ENCODE measurements at places on chromosomes 3 and 15.

GRCh38 chr3:66497985-66498671 is 2.7 kb downstream of the LRIG1 start:
- H3K4me3 ChIP-seq = peak overlapping the region; percentile 100
- H3K36me3 ChIP-seq = no peaks in the 10 kb centered on the region
- peaks cover 47% of the 10 kb centered on the region for H3K4me1 ChIP-seq
- H3K27me3 ChIP-seq = no peaks in the 10 kb centered on the region
- H3K27ac ChIP-seq = no peak overlapping the region

DNA sequence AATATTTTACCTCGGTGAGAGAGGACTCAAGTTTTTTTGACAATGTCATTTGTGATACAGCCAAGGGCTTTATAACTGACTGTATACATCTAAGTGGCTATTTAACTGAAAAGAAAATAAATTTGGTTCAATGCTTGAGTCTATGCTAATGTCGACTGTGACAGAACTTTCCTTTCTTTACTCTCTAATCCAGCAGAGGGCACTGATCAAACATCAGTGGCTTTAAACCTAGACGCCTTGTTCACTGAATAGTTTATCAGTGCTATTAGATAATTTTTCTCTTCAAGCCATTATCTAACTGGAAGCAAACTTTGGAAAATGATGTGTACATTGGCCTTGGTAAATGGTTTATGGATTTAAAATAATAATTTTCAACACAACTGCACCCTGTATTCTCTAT is 285.1 kb downstream of the CHL1 start:
- no peak overlapping the region for H3K27ac ChIP-seq
- H3K4me1 ChIP-seq = no peaks in the 10 kb centered on the region
- no peak overlapping the region for H3K4me3 ChIP-seq
- no peak for DNase-seq

DNA sequence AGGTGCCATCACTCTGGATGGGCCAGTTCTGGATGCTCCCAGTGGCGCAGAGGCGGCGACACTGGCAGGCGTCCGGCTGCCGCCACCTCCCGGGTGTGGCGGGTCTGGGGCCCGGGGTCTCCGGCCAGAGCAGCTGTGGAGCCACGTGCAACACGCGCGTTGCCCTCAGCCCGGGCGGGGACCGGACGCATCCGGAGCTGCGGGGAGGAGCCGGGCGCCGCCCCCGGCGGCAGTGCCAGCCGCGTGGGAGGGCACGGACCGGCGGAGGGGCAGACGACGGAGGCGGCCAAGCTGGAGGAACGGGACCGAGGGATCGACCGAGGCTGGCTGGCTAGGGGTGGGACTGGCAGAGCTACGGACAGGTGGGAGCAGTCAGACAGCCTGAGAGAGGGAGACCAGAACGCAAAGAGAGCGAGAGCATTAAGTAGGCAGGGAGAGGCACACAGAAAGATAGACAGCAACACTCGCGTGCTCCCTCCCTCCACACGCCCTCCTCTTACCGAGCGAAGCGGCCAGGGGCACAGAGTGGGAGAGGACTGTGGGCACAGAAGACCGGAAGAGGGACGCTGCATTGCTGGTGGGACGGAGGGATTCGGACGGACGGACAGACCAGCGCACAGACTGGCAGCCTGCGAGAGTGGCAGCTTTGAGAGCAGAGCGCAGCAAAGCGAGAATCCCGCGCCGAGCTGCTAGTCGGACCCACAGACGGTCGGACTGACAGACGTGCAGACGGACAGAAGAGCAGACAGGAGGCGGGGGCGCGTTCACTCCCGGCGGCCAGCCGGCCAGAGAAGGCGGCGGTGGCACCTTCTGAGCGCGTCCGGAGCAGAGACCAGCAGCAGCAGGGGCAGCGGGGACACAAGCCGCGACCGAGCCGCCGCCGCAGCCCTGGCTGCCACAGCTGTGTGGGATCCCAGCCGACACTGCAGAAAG is at the start of gene ARPP21:
Gene ARPP21 (plus strand): TSS at position 272 of the 933 bp plus-strand sequence. CDS start 42,227 bp downstream, outside the sequence.
- peaks cover 70% of the 10 kb centered on the region for H3K27me3 ChIP-seq
- peak; percentile 49 for DNase-seq
- H3K36me3 ChIP-seq = no peaks in the 10 kb centered on the region
- H3K4me1 ChIP-seq = peaks cover 4% of the 10 kb centered on the region

GRCh38 chr15:48313216-48313615 is 18.0 kb upstream of the DUT start:
- no peak for DNase-seq
- H3K4me3 ChIP-seq = no peak overlapping the region
- H3K27ac ChIP-seq = no peak overlapping the region

GRCh38 chr3:38151667-38152265 is 13.3 kb downstream of the MYD88 start:
- no peaks in the 10 kb centered on the region for H3K4me1 ChIP-seq
- H3K36me3 ChIP-seq = no peaks in the 10 kb centered on the region
- no peaks in the 10 kb centered on the region for H3K27me3 ChIP-seq
- H3K4me3 ChIP-seq = no peak overlapping the region

GRCh38 chr3:120841264-120841663 is 66.7 kb upstream of the STXBP5L start:
- peaks cover 11% of the 10 kb centered on the region for H3K4me1 ChIP-seq
- H3K4me3 ChIP-seq = no peak overlapping the region
- no peak overlapping the region for H3K27ac ChIP-seq
- no peak for DNase-seq
- no peaks in the 10 kb centered on the region for H3K27me3 ChIP-seq

DNA sequence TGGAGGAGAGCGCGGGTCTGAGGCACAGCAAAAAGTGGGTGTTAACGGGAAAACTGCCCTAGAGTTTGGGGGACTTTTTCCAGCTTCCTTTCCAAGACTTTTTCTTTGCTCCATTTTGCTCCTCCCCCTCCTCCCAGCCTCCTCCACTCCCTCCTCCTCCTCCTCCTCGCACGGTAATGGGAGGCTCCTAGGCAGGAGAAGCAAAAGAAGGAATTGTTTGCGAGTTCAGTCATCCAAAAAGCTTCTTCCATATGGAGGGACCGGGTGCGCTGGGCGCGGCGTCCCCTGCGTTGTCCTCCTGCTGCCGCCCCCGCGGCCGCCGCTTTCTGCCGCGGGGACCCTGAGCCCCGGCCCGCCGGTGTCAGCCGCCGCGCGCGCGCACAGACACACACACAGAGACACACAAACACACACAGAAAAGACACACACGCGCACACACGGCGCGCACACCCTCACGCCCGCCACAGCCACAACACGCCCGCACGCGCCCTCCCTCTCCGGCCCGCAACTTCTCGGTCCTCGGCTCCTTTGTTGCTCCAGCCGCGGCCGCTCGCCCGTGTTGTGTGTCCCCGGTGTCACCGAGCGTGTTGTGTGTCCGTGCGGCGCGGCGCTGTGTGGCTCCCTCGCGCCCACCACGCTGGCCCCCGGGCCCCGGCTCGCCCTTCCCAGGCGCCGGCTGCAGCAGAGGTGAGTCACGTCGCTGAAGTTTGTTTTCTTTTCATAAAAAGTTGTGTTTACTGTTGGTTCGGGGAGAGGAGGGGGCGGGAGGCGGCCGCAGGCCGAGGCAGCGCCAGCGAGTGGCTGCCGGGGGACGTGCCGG is at the start of gene BOC:
Gene BOC (plus strand): TSS at position 228 of the 820 bp plus-strand sequence. CDS start 38,246 bp downstream, outside the sequence.
- peaks cover 24% of the 10 kb centered on the region for H3K4me1 ChIP-seq
- H3K27ac ChIP-seq = peak within 1 kb of the TSS; percentile 92
- H3K36me3 ChIP-seq = peaks cover 21% of the 10 kb centered on the region
- peak; percentile 63 for DNase-seq

- H3K4me3 ChIP-seq = no peak overlapping the region
- no peaks in the 10 kb centered on the region for H3K27me3 ChIP-seq
- no peaks in the 10 kb centered on the region for H3K36me3 ChIP-seq
- H3K4me1 ChIP-seq = peaks cover 2% of the 10 kb centered on the region
- no peak for DNase-seq
These were observed 81.6 kb downstream of the PPCDC start for GRCh38 chr15:75104804-75105557.

GRCh38 chr3:155771126-155771525 is 26.3 kb upstream of the PLCH1 start:
- no peaks in the 10 kb centered on the region for H3K4me1 ChIP-seq
- no peaks in the 10 kb centered on the region for H3K27me3 ChIP-seq
- peaks cover 27% of the 10 kb centered on the region for H3K36me3 ChIP-seq
- H3K27ac ChIP-seq = no peak overlapping the region
- H3K4me3 ChIP-seq = no peak overlapping the region

GRCh38 chr15:68335251-68335650 is 57.7 kb downstream of the FEM1B start:
- peaks cover 23% of the 10 kb centered on the region for H3K27me3 ChIP-seq
- H3K4me3 ChIP-seq = no peak overlapping the region
- H3K27ac ChIP-seq = no peak overlapping the region
- peaks cover 12% of the 10 kb centered on the region for H3K4me1 ChIP-seq
- H3K36me3 ChIP-seq = no peaks in the 10 kb centered on the region

GRCh38 chr3:124059580-124059979 is 67.7 kb upstream of the ROPN1 start:
- H3K36me3 ChIP-seq = no peaks in the 10 kb centered on the region
- H3K27ac ChIP-seq = no peak overlapping the region
- no peak for DNase-seq
- no peak overlapping the region for H3K4me3 ChIP-seq
- H3K27me3 ChIP-seq = no peaks in the 10 kb centered on the region
- H3K4me1 ChIP-seq = peaks cover 11% of the 10 kb centered on the region

GRCh38 chr3:23035927-23036640 is 167.0 kb upstream of the UBE2E2 start:
- peak; percentile 24 for DNase-seq
- H3K27me3 ChIP-seq = no peaks in the 10 kb centered on the region
- no peaks in the 10 kb centered on the region for H3K36me3 ChIP-seq
- no peak overlapping the region for H3K4me3 ChIP-seq
- H3K4me1 ChIP-seq = peaks cover 6% of the 10 kb centered on the region

GRCh38 chr3:64888840-64889392 is 201.1 kb upstream of the ADAMTS9 start:
- H3K27ac ChIP-seq = no peak overlapping the region
- H3K4me1 ChIP-seq = no peaks in the 10 kb centered on the region
- no peaks in the 10 kb centered on the region for H3K36me3 ChIP-seq
- DNase-seq = no peak
- no peaks in the 10 kb centered on the region for H3K27me3 ChIP-seq

- no peak overlapping the region for H3K4me3 ChIP-seq
- no peaks in the 10 kb centered on the region for H3K27me3 ChIP-seq
- H3K4me1 ChIP-seq = peaks cover 2% of the 10 kb centered on the region
- DNase-seq = no peak
- no peaks in the 10 kb centered on the region for H3K36me3 ChIP-seq
- H3K27ac ChIP-seq = no peak overlapping the region
These were observed 111.1 kb upstream of the TSC22D2 start for GRCh38 chr3:150296966-150297365.

- H3K4me3 ChIP-seq = no peak overlapping the region
- H3K27ac ChIP-seq = no peak overlapping the region
- H3K27me3 ChIP-seq = no peaks in the 10 kb centered on the region
- no peak for DNase-seq
- no peaks in the 10 kb centered on the region for H3K36me3 ChIP-seq
These were observed 176.1 kb upstream of the TLE3 start for GRCh38 chr15:70273808-70274207.

- DNase-seq = no peak
- no peak overlapping the region for H3K4me3 ChIP-seq
- H3K4me1 ChIP-seq = peaks cover 4% of the 10 kb centered on the region
- H3K27me3 ChIP-seq = no peaks in the 10 kb centered on the region
- H3K36me3 ChIP-seq = no peaks in the 10 kb centered on the region
These were observed 119.5 kb upstream of the EIF1B start for GRCh38 chr3:40190056-40190455.

DNA sequence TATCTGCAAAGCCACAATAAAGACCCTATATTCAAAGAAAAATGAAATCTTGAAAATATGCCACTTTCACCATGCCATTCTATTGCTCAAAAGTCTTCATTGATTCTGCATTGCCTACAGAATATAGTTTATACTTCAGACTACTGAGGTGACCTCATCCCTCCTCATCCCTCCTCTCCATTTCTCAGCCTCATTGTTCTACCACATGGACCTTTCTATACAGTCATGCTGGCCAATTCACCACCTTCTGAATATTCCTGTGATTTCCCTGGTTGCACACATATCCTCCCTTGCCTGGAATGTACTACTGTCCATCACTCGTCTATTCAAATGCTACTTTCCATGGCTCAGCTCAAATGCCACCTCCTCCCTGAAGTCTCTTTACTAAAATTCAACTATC is 3.5 kb upstream of the COL8A1 start:
- DNase-seq = no peak
- H3K36me3 ChIP-seq = no peaks in the 10 kb centered on the region
- H3K4me1 ChIP-seq = peaks cover 6% of the 10 kb centered on the region

GRCh38 chr15:47717036-47717612 is at the start of gene SEMA6D:
SEMA6D (plus strand) TSS chr15:47717505; CDS start chr15:47759799, 42,294 bp downstream.
- H3K4me1 ChIP-seq = peaks cover 7% of the 10 kb centered on the region
- H3K4me3 ChIP-seq = peak within 1 kb of the TSS; percentile 80
- H3K27ac ChIP-seq = peak within 1 kb of the TSS; percentile 64

- H3K4me3 ChIP-seq = no peak overlapping the region
- no peaks in the 10 kb centered on the region for H3K27me3 ChIP-seq
- peaks cover 16% of the 10 kb centered on the region for H3K36me3 ChIP-seq
These were observed 120.8 kb upstream of the HACD2 start for GRCh38 chr3:123705488-123706285.

DNA sequence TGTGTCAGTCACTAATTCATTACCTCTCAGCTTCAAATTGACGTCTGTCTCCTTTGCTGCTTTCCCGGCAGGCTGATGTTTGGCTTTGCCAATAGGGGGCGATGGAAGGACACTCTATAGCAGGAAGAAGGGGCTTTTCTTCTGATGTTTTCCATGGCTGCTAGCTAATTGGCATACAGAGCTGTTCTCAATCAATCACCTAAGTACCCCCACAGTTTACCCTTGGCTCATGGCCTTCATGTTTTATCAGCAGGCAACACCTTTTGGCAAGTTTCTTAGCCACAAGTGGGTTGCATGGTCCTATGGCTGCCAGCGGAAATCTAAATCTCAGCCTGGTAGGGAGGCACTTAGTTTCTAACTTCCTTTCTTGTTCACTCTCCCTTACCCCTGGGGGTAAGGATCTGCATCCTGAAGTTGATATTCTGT is 45.0 kb downstream of the ESYT3 start:
- no peak overlapping the region for H3K4me3 ChIP-seq
- H3K36me3 ChIP-seq = no peaks in the 10 kb centered on the region
- H3K4me1 ChIP-seq = no peaks in the 10 kb centered on the region
- H3K27me3 ChIP-seq = no peaks in the 10 kb centered on the region
- peak; percentile 41 for DNase-seq
- no peak overlapping the region for H3K27ac ChIP-seq

DNA sequence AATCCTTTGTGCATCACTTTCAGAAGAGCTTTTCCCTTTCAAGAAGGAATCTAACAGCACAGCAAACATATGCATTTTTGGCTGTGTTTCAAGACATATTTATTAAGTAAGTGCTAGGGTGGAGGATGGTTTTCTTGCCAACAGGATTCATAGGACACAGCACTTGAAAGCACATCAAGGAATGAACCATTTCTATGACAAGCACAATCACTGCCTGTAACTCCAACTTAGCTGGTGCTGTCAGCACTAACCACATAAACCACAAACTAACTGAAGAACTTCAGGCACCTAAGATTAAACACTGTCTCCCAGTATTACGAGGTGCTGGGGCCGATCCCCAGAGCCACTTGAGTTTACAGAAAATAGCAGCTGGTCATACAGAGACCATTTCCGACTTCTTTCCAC is 35.4 kb upstream of the SPRED1 start:
- no peak for DNase-seq
- H3K27ac ChIP-seq = no peak overlapping the region
- H3K27me3 ChIP-seq = no peaks in the 10 kb centered on the region
- H3K4me3 ChIP-seq = no peak overlapping the region
- no peaks in the 10 kb centered on the region for H3K4me1 ChIP-seq
- no peaks in the 10 kb centered on the region for H3K36me3 ChIP-seq
